ENCODE measurements at places on chromosomes 4 and X.
A peak's percentile ranks its signal among the peaks of the same experiment; 100 is the strongest.

DNA sequence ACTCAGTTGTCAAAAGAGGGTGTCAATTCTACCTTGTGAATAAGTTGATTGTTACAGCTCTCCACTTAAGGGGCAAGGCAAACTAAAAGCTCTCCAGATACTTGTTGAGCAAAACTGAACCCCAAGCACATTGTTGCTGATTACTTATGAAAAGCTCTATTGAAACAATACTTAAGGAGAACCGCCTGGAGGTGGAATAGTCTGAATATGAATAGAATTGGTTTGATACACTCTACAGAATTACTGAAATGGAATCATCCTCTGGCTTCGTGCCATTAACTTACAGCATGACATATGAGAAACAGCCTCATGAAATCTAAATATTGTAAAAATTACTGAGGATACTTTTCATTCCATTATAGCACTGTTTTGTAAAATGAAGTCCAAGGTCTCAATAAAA is 127.0 kb upstream of the SH3RF1 start:
- no peak for DNase-seq

- DNase-seq = no peak
Observed at GRCh38 chr4:128812442-128813235, 3.1 kb downstream of the JADE1 start.

DNA sequence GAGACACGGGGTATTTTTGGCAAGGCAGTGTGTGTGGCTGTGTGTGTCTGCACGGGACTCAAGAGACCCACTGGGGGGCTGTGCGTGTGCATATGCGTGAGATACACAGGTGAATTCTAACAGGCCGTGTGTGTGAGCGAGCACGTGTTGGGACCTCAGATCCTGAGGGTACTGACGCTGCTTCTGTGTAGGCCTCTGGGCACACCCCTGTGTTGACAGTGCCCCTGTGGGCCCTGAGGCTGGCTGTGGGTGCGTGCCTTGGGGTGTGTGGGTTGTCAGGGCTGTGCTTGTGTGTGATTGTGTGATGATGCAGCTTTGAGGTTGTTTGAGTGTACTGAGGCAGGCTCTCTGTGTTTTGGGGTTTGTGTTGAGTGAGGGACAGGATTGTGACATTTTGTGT is 13.9 kb downstream of the FOXP3 start:
- no peak for DNase-seq

DNA sequence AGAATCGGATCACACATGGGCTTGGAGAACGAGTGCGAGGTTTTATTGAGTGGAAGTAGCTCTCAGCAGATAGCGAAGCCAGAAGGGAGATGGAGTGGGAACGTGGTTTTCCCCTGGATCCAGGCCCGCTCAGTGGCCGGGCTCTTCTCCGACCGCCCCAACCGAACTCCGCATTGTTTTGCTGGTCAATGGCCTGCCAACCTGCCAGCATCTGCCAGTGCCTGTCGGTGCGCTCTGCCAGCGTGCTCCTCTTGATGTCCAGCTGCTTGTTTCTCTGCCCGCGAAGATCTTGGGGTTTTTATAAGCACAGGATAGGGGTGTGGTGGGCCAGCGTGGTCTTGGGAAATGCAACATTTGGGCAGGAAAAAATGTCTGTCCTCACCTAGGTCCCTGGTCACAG is 5.6 kb upstream of the SYTL5 start:
- no peak for DNase-seq

GRCh38 chr4:164095313-164096110 is 601.0 kb downstream of the TMA16 start:
- no peak for DNase-seq

DNA sequence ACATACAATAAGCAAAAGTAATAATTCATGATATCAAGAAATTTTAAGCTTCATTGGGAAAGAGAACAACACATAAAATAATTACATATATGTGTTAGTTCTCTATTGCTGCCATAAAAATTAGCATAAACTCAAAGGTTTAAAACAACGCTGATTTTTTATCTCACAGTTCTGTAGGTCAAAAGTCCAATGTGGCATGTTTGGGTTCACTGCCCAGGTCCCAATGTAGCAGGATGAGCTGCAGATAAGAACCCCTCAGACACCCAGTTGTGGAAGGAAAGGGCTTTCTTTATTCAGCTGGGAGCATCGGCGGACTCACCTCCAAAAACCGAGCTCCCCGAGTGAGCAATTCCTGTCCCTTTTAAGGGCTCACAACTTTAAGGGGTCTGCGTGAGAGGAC is 13.1 kb upstream of the MAGEB16 start:
- no peak for DNase-seq

DNA sequence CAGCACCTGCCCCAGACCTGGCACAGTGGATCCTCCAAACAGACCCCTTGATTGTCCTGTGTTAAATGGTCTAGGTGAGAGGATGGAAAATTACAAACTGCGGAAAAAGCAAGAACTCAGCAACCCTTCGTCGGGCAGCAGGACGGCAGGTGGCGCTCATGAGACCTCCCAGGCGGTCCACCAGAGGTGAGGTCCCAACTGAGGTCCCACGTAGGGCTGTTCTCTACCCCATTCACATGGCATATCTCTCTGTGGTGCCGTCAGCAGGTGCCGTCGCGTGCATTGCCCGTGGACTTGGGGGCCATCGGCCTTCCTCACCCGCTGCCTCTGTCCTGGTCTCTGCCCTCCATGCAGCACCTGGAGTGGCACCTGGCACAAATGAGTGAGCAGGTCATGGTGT is 88.2 kb downstream of the CRMP1 start:
- no peak for DNase-seq

GRCh38 chr4:161121451-161121850 is 1042.3 kb downstream of the FSTL5 start:
- no peak for DNase-seq

- no peak for DNase-seq
Observed at GRCh38 chr4:56764775-56765174, 56.7 kb downstream of the SPINK2 start.

GRCh38 chr4:61828960-61829359 is 628.8 kb downstream of the ADGRL3 start:
- no peak for DNase-seq

GRCh38 chr4:41189666-41190065 is 24.7 kb downstream of the APBB2 start:
- DNase-seq = no peak

- DNase-seq = no peak
Observed at GRCh38 chr4:39044956-39045826, 13.0 kb upstream of the TMEM156 start.

DNA sequence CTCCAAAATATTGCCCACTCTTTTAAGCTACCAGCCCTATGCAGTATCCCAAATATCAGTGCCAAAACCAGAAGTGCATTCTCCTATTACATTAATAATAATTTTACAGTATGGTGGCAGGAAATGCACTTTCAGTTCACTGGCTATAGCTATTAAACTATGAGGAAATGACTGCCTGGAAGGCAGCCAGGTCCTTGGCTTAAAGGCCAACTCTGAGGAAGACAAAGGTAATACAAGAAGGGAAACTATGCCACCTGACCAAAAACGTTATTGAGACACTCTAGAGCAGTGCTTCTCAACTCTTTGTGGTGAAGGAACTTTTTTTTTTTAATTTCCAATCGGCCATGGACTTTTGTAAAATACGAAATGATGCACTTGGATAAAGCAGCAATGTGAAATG is 133.6 kb upstream of the VAMP7 start:
- DNase-seq = peak; percentile 77

DNA sequence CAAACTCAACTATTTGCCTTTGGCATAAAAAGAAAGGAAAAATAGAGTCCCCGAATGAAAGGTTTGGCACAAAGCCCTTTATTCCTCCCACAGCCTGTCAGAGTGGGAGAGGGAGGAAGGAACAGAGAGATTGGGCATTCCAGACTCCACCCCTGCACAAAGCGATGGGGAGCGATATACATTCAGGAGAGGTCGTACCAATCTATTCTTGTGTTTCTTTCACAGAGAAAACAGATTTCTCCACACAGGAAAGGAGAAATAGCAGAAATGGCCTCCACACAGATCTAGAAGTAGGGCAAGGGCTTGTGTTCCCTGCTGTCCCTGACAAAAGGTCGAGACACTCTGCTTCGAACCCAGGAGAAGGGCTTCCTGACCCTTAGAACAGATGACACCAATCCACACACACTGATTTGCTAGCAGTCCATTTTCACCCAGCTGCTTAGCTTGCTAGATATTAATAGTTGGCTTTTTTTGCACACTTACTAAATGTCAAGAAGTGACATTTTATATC is 197.4 kb downstream of the MAML3 start:
- no peak for DNase-seq

GRCh38 chr4:74255096-74255495 is 53.2 kb upstream of the EPGN start:
- DNase-seq = no peak

DNA sequence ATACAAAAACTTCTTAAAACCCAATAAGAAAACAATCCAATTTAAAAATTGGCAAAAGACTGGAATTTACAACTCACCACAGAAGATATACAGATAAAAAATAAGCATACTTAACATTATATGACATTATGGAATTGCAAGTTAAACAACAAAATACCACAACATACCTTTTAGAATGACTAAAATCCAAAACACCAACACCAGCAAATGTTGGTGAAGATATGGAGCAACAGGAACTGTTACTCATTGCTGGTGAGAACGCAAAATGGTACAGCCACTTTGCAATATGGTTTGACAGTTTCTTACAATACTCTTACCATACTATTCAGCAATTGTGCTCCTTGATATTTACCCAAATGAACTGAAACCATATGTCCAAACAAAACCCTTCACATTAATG is 112.4 kb downstream of the ADGRL3 start:
- no peak for DNase-seq

- no peak for DNase-seq
Observed at GRCh38 chr4:74456056-74456744, 11.3 kb downstream of the AREG start.

GRCh38 chr4:1171311-1172227 is 814 bp downstream of the SPON2 start:
- peak; percentile 50 for DNase-seq

DNA sequence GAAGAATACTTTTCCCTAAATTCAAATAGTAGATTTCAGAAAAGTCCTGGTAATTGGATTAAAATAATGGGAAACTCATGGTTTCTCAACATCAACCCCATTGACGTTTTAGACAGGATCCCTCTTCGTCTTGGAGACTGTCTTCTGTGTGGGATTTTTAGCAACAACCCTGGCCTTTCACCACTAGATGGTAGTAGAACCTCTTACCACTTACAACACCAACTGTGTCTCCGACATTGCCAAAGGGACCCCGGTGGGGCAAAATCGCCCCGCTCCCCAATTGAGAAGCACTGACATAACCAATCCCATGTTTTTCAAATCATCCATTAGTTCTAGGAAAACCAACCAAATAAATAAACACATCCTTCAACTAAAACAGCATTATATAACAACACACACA is 16.9 kb upstream of the ANOS1 start:
- no peak for DNase-seq

GRCh38 chr4:26525136-26525770 is 35.0 kb upstream of the CCKAR start:
- DNase-seq = no peak

DNA sequence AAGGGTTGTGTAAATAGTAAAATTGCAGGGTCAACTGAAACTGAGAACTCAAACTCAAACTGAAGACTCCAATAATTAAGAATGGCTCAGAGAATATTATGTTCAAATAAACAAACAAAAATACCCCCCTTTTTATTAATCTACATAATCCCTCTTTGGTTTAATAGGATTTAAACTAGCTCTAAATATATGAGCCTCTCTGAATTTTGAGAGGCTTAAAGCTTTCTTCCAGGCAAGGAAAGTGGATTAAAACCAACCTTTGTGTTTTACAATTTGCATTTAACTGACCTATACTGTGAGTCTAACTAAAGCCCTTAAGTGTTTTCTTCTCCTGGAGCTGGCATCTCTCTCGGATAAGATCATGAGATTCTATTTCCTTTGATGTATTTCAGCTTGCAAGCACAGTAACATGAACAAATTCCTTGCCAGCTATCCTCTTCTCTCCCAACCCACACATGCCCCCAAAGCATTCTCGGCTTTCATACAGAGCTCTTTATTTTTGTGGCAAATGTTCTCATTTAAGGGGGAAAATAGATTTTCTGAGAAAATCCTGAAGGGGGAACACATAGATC is 1310.8 kb upstream of the AGA start:
- no peak for DNase-seq

DNA sequence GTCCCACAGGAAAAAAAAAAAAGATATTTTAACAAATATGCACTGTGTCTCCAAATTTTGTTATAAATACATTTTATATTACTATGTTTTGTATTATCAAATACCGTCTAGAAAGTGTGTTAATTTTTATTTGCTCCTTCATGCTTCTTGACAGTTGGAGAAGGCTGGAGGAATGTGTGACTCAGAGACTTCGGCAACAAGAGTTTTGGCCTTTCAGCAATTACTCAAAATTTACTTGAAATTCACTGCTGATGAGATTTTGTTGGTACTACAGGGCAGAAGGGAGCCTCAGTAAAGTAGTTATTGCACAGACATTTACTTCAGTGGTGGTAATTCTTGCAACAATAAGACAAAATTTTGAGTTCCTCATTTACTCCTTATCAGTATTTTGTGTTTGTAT is 2164.0 kb downstream of the PCDH7 start:
- DNase-seq = no peak
